ENCODE measurements at places on chromosomes 3 and 15. TPM values are rescaled to one million over a fixed set of nuclear protein-coding genes. Genes with fewer than 3 reads are reported as not detected.
A peak's percentile ranks its signal among the peaks of the same experiment; 100 is the strongest.

DNA sequence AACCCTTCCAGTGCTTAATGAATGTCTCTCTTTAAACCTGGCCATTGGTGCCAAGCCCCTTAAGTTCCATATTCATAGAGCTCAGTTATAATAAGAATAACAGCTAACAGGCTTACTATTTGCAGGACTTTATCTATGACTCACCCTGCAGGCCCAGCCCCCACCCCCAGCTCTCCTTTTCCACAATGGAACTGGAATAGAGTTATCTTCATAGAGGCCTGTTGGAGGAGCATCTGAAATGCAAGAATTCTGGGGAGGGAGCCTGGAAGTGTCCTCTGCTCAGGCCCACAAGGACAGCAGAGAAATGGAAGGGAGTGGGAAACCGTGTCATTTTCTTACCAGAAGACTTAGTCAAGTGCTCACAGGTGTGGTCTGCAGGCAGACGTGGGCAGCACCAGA lies 52.8 kb downstream of the SEMA5B start:
- H3K27ac ChIP-seq = no peak overlapping the region
- H3K4me3 ChIP-seq = no peak overlapping the region
- H3K4me1 ChIP-seq = peaks cover 38% of the 10 kb centered on the region
- no peaks in the 10 kb centered on the region for H3K27me3 ChIP-seq

- H3K27ac ChIP-seq = no peak overlapping the region
- no peaks in the 10 kb centered on the region for H3K27me3 ChIP-seq
- no peaks in the 10 kb centered on the region for H3K36me3 ChIP-seq
- no peak overlapping the region for H3K4me3 ChIP-seq
- DNase-seq = no peak
Observed at GRCh38 chr3:54131026-54131605, 8.8 kb downstream of the CACNA2D3 start.

DNA sequence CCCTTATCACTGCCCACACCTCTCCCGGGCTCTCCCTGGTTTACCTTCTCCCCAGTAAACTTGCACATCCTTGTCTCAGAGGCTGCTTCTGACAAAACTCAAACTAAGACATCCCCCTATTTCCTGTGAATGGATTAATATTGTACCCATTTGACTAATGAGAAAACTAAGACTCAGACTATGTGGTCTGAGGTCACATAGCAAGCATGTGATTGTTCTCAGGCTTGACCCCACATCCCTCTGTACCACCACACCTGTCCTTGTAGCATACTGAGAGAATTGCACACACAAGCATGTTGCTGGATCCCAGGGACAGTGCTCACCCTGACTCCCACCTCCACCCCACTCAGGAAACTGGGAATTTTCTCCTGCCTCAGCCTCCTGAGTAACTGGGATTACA lies 90.7 kb upstream of the HES1 start:
- no peak overlapping the region for H3K27ac ChIP-seq
- no peak overlapping the region for H3K4me3 ChIP-seq
- no peaks in the 10 kb centered on the region for H3K36me3 ChIP-seq
- H3K27me3 ChIP-seq = no peaks in the 10 kb centered on the region

GRCh38 chr3:133991637-133992036 lies 38.1 kb downstream of the SLCO2A1 start:
- peak overlapping the region; percentile 13 for H3K27ac ChIP-seq
- no peaks in the 10 kb centered on the region for H3K36me3 ChIP-seq
- peaks cover 27% of the 10 kb centered on the region for H3K4me1 ChIP-seq
- no peak for DNase-seq
- no peaks in the 10 kb centered on the region for H3K27me3 ChIP-seq

GRCh38 chr3:152048831-152049230 lies 175.4 kb downstream of the SUCNR1 start:
- H3K4me1 ChIP-seq = no peaks in the 10 kb centered on the region
- no peaks in the 10 kb centered on the region for H3K27me3 ChIP-seq
- H3K36me3 ChIP-seq = no peaks in the 10 kb centered on the region
- no peak overlapping the region for H3K4me3 ChIP-seq
- H3K27ac ChIP-seq = no peak overlapping the region

DNA sequence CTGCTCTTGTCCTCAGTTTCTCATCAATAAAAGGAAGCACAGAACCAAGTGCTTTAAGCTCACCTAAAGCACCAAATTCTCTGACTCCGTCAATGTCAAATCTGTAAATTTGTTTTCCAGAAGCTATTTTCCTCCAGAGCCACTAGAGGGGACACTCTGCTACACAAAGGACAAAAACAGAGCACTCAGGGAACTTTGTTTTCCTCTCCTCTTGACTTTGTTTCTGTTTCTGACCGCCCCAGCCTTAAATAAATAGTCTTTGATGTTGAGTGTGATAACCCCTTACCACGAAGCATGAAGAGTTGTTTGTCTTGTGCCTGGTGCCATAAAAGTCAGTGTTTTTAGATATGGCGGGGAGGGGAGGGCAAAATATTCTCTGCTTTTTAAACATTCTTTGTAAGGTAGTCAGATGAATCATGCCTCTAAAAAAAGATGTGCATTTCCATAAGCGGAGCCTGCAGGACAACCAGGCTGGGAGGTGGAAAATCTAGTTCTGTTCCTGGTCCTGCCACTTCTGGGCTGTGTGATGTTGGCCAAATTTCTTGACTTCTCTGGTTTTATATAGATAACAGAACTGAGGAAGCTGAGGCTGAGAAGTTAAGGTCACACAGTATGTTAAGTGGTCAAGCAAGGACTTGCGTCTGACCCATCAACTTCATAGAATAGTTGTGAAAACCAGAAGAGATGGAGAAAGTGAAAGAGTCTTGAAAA lies 7.3 kb upstream of the ZBTB38 start:
- H3K27me3 ChIP-seq = no peaks in the 10 kb centered on the region
- no peaks in the 10 kb centered on the region for H3K36me3 ChIP-seq
- peaks cover 15% of the 10 kb centered on the region for H3K4me1 ChIP-seq
- H3K4me3 ChIP-seq = peak overlapping the region; percentile 20
- peak overlapping the region; percentile 37 for H3K27ac ChIP-seq

DNA sequence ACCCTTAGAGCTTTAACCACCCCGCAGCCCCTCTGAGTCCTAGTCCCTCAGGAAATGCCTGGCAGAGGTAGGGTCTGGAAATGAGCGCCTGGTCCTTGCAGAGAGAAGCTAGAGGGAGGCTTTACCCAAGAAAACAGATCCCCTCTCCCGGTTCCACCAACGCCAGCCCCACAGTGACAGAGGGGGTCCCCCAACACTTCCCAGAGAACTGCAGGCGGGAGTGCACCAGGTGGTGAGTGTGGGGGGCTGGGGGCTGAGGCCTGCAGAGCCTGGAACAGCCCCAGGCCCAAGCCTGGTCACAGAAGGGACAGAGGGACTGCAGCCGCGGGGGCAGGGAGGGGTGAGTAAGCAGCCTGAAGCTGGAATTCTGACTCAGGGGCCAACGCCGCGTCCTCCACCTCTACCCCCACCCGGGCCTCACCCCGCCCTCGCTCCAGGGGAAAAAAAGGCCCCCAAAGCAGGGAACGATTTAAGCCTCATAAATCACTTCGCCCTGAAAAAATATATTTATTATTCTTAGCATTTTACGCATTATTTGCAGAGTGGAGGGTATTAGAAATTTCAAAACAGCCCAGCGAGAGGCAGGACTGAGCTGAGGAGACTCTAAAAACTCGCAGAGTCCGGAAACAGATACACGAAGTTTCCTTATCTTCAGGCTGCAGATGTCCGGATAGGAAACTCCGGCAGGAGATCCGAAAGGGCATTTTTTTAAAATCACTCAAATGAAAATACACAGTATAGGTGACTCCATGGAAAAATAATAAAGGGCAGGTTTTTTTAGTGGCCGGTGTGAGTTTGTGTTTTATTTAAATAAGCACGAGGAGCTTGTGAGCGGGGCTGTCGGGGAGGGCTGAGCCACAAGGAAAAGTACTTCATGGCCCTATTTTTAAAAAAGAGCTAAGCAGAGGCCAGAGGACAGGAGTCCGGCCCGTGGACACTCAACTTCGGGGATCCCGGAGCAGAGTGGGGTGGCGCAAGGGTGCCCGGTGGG lies 10.0 kb downstream of the GATA2 start:
- peaks cover 10% of the 10 kb centered on the region for H3K36me3 ChIP-seq
- peak overlapping the region; percentile 65 for H3K4me3 ChIP-seq
- DNase-seq = peak; percentile 47
- peaks cover 40% of the 10 kb centered on the region for H3K4me1 ChIP-seq
- H3K27ac ChIP-seq = peak overlapping the region; percentile 89

Gene PIERCE2
- total RNA-seq = 2.7 TPM

Gene ZNF80
- total RNA-seq = not detected

Gene CD200
- total RNA-seq = 4.4 TPM

Gene PLCH1
- 14.0 TPM for total RNA-seq

Gene SI
- not detected for total RNA-seq

Gene TGM5
- 0.32 TPM for total RNA-seq
